ENCODE measurements at places on chromosomes 4 and X. TPM values are rescaled to one million over a fixed set of nuclear protein-coding genes. Genes with fewer than 3 reads are reported as not detected.

DNA sequence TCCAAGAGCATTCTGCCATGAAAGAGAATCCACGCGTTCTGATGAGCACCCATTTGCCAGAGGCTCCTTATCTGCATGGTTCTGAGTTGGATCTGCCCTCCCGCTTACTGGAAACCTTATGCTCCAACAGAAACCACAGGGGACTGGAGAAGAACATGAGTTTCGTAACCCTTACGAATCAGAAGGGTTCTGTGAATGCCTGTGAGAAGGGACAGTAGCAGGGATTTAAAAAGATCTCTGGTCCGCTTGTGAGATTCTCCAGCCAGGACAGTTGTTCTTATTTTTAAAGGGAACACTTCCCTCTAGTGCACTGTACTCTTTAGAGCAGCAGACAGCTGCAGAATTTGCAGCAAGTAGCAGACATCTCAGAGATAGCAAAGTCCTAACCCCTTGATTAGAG lies 22.5 kb upstream of the CENPU start:
- no peak for DNase-seq

DNA sequence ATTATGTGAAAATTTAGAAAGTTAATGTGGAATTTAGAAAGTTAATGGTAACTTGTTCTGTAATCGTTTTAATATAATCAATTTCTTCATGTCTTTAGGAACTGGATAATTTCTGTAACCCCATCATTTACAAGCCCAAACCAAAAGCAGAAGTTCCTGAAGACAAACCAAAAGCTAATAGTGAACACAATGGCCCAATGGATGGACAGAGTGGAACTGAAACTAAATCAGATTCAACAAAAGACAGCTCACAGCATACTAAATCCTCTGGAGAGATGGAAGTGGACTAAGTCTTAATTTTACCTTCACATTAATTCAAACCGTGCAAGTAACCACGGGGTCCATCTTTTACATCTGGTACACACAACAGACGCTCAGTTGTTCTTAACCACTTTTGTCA lies 48.1 kb upstream of the PLK4 start:
- DNase-seq = no peak

DNA sequence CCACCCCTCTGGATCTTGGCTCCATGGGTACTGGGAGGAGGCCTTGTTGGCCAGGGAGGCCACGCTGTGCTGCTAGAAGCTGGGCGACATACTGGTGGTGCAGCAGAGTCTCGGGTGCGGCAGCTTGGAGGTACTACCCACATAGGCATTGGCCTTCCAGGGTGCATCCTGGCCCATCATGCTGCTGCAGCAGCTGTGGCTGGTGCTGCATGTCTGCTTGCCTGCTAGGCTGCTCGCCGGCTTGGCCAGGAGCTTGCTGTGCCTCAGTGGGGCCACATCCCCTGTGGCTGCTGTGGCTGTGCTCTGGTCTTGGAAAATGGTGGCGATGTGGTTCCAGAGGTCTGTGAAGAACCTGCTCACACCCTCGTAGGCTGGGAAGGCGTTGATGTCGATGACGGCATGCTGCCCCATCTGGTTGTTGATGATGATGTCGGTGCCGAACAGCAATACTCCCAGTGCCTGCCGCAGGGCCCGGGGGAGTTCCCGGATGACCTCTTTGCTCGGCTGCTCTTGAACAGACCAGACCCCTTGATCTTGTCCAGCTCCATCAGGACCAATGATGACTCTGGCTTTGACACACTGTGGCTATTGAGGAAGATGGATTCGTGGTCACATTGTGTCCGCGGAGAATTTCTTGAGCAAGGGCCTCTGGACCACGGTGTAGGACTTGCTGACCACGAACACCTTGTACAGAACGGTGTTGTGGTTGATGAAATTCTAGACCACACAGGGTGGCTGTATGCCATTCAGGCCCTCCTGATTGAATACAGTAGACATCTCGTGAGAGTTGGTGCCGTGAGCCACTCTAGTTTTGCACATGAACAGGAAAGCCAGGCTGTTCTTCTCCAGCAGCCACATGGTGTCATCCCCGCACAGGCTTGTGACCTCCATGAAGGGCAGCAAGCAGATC lies 11.8 kb downstream of the RBM10 start:
- no peak for DNase-seq

- DNase-seq = no peak
Measured at GRCh38 chr4:121888134-121888533, 17.9 kb upstream of the BBS7 start.

GRCh38 chr4:93828995-93829819 lies 654 bp downstream of the ATOH1 start:
- no peak for DNase-seq

Gene ZNF185
- polyA plus RNA-seq = 5.0 TPM

Gene PCGF3
- polyA plus RNA-seq = 15.9 TPM

All from A549 (cell line).